ENCODE measurements at places on chromosomes 7 and 10. TPM values are rescaled to one million over a fixed set of nuclear protein-coding genes. Genes with fewer than 3 reads are reported as not detected.

FAM25A gene
- total RNA-seq: not detected

RGR gene
- not detected for total RNA-seq

MYH16 gene
- not detected for total RNA-seq

OR6B1 gene
- total RNA-seq: not detected

INSYN2A gene
- total RNA-seq: 0.10 TPM

NEBL gene
- 1.2 TPM for total RNA-seq

IL2RA gene
- 0.13 TPM for total RNA-seq

TCAF2 gene
- total RNA-seq: 1.6 TPM

GRM8 gene
- total RNA-seq: not detected

CDC14C gene
- not detected for total RNA-seq

WNT2 gene
- total RNA-seq: not detected

GLRX3 gene
- 76.9 TPM for total RNA-seq

TAS2R41 gene
- not detected for total RNA-seq

EVX1 gene
- not detected for total RNA-seq

STEAP2 gene
- 1.4 TPM for total RNA-seq

CNNM1 gene
- total RNA-seq: not detected

ACTR3C gene
- 3.3 TPM for total RNA-seq

GAD2 gene
- not detected for total RNA-seq

TFPI2 gene
- 7.5 TPM for total RNA-seq

AQP1 gene
- 76.1 TPM for total RNA-seq

CHST15 gene
- 15.3 TPM for total RNA-seq

SFTPA1 gene
- total RNA-seq: 0.64 TPM

ENKUR gene
- total RNA-seq: not detected

Data from psoas muscle (tissue), 8 donors.